ENCODE measurements at places on chromosomes 5 and 9.

- DNase-seq = no peak
Measured at GRCh38 chr5:3026099-3026498, 274.6 kb upstream of the IRX2 start.

DNA sequence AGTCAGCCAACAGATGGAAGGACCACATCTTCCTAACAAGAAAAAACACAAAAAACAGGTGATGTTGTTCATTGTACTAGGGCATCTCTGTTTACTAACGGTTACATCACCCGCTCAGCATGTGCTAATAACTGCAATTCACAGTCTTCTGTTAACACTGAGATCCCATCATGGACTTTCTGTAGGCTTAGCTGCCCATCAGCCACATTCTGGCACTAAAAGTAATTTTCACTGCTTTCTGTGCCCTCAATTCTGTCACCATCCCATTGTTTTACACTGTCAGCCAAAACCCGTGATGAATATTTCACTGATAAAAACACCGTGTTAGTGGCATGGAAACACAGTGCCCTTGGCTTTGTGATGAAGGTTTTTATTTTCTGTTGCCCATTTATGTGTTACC lies 64.6 kb downstream of the CAST start:
- DNase-seq = no peak

DNA sequence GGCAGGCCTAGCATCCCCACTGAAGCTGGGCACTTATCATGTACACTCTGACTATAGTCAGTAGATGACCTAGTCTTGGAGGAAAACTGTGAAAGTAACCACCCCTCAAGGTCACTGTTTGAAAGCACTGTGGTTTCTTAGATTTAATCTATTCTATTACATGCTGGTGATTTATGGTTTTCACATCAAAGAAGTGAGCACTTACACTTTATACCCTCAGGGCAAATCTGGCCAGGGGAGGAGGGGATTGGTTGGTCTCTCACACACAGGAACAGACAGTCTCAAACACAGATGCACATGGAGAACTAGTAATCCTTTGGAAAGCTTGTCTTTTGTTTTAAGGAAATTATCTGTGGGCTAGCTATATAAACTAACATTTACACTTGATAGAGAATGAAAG lies 17.9 kb upstream of the SPIN1 start:
- no peak for DNase-seq

DNA sequence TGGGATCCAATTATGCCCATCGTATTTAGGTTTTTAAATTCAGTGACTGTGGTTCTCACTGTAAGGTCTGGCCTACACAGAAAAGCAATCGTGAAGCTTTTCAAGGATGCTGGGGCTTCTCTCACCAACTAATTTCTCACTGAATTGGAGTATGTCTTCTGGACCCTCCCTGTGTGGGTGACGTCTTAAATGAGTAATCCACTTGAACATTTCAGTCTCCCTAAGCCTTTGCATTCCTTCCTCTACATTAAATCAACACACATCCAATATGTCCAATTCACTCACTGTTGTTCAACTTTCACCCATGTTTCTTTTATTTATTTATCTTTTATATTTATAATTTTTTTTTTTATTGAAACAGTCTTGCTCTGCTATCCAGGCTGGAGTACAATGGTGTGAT lies 12.5 kb upstream of the BTF3 start:
- no peak for DNase-seq

GRCh38 chr5:109028608-109029299 lies 281.1 kb downstream of the FER start:
- DNase-seq = no peak

- DNase-seq = peak; percentile 70
Measured at GRCh38 chr5:42993516-42994245, 46.4 kb downstream of the ANXA2R start.

GRCh38 chr5:142357469-142358090 lies 32.8 kb upstream of the SPRY4 start:
- no peak for DNase-seq

DNA sequence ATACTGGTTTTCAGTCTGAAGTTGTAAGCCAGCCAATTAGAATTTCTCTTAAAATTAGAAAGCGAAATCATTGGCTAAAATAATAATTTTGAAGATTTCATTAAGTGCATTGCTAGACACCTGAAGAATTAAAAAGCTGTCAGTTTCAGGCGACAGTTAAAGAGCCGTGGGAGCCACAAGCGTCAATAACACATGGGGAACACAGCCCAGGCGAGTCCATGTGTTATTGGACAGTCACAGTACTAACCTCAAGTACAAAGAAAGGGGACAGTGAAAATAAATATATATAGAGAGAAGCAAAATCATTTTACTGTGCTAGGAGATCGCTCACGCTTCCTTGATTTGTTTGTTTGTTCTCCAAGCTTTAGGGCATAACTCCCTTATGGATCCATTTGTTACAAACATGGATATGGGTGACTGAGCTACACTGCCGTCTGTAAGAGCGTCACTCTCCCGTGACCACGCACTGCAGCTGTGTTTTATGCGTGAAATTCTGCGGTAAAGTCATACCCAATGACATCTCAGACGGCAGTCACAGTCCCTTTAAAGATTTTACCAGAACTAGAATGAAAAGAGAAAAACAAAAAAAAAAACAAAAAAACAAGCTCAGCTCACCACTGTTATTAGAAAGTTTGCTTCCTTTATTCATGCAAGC lies 83.2 kb downstream of the USP20 start:
- DNase-seq = no peak

GRCh38 chr9:126857261-126857960 lies 3.0 kb upstream of the ZBTB34 start:
- DNase-seq = no peak

- no peak for DNase-seq
Measured at GRCh38 chr9:112112941-112113681, 62.0 kb downstream of the SUSD1 start.

GRCh38 chr5:159241946-159242552 lies 21.0 kb upstream of the UBLCP1 start:
- peak; percentile 19 for DNase-seq

- peak; percentile 49 for DNase-seq
Measured at GRCh38 chr5:62783374-62784057, 204.9 kb downstream of the LRRC70 start.

DNA sequence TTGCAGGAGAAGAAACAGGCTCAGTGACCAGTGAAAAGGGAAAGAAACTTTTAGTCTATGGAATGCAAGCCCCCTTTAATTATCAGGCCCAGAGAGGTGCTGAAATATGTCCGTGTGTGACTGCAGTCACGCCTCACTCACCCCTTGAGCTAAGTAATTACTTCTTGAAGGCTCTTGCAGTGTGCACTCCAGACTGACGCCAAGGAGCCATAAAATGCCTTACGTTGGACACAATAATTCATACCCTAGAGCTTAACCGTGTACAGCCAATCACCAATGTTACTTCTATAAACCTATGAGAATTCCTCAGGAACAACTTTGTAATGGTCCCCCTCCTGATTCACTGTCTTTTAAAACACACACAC lies 242.2 kb downstream of the SYK start:
- DNase-seq = no peak

DNA sequence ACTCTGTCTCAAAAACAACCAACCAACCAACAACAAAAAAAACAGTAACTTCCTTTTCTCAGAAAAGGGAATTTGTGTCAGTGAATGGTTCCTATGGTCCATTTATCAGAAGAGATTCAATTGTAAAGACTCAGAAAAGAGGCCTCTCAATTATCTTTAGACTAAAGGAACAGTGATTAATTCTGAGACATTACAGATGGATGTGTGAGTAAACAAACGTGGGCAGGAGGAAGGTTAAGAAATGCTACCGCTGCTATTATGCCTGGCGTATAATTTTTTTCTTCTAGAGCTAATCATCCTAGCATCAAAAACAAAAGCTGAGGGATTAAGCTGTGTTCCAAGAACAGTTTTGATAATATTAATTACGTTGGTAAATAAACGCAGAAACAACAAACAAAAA lies 52.9 kb upstream of the JMY start:
- no peak for DNase-seq

- DNase-seq = peak; percentile 69
Measured at GRCh38 chr5:150129813-150130492, 25.7 kb downstream of the PDGFRB start.

GRCh38 chr5:32942225-32942989 lies 231.3 kb downstream of the NPR3 start:
- DNase-seq = no peak

- no peak for DNase-seq
Measured at GRCh38 chr9:68802525-68803015, 97.5 kb downstream of the PIP5K1B start.

GRCh38 chr9:75455444-75455921 lies 367.2 kb downstream of the OSTF1 start:
- peak; percentile 74 for DNase-seq

DNA sequence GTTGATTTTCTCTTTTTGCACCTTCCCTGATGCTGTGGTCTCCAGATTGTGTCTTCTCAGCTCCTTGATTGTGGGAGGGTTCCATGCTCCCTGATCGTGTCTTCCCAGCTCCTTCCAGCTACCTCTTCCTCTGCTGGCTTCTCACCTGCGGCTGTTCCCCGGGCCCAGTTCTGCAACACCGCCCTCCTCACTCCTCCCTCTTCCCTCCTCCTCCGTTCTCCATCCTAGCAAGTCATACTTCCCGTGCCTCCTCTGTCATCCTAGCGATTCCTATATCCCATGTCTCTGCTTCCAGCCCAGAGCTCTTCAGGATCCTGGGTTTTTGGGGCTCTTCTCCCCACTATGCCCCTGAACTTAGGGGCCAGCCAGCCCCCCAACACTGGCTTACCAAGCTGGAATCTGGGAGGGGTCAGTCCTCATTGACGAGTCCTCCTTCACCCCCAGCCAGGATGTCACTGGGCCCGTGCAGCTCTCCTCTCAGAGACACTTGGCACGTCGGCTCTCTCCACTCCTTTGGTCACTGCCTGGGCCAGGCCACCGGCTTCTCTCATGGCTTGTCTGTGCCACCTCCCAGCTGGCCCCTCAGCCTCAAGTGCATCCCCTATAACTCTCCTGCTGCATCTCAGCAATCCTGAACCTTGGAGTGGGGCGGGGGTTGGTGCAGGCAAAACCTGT lies 255.4 kb upstream of the MVB12B start:
- no peak for DNase-seq

DNA sequence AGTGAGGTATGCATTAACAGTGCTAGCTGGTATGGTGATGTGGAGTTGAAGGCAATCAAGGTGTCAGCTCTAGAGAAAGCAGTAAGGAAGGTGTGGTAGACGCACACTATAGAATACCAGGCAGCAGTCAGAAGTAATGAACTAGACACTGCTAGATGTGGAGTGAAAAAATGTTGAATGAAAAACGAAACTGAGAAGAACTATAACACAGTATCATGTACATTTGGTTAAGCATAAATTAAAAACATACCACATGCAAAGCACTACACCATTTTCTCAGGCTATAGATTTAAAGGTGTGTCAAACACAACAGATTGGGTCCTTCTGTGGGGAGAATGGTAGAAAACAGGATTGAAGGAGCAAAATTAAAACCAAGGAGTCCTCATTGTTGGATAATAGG lies 15.4 kb downstream of the ZNF622 start:
- DNase-seq = no peak

- no peak for DNase-seq
Measured at GRCh38 chr9:81776834-81777233, 87.5 kb upstream of the TLE1 start.

GRCh38 chr5:141781910-141782309 lies 96.3 kb downstream of the PCDH1 start:
- DNase-seq = no peak

- DNase-seq = no peak
Measured at GRCh38 chr5:158179271-158179670, 320.3 kb upstream of the CLINT1 start.

GRCh38 chr5:93681432-93681831 lies 60.0 kb downstream of the POU5F2 start:
- DNase-seq = no peak

GRCh38 chr9:91911657-91912056 lies 38.4 kb downstream of the ROR2 start:
- DNase-seq = no peak

- no peak for DNase-seq
Measured at GRCh38 chr9:103707181-103707580, 386.9 kb upstream of the SMC2 start.

- peak; percentile 68 for DNase-seq
Measured at GRCh38 chr9:36102742-36103495, 33.6 kb upstream of the GLIPR2 start.

GRCh38 chr5:53965459-53965858 lies 344.9 kb downstream of the ARL15 start:
- no peak for DNase-seq

All from MV-4-11 (cell line).